ENCODE measurements at places on chromosomes 11 and 22.

DNA sequence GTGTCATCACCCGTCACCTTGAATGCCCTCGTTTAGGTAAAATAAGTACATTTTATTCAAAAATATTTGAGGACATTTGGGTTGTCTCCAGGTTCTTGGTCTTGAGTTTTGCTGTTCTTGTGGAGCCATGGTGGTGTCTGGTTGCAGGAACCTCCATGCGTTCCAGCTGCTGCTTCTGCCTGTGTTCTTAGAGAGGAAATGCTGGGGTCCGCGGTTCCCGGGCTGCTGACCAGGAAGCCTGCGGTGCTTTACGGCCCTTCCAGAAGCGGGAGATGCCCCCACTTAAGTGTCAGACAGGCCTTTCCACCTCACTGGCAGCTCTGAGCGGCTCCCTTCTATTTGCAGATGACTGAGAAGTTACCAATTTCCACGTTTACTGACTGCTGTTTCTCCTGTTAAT lies 66.8 kb downstream of the LRP5 start:
- no peak for DNase-seq

- no peak for DNase-seq
Observed at GRCh38 chr11:69156673-69157155, 979 bp downstream of the SMIM38 start.

GRCh38 chr11:123518496-123519054 lies 88.5 kb downstream of the GRAMD1B start:
- no peak for DNase-seq

DNA sequence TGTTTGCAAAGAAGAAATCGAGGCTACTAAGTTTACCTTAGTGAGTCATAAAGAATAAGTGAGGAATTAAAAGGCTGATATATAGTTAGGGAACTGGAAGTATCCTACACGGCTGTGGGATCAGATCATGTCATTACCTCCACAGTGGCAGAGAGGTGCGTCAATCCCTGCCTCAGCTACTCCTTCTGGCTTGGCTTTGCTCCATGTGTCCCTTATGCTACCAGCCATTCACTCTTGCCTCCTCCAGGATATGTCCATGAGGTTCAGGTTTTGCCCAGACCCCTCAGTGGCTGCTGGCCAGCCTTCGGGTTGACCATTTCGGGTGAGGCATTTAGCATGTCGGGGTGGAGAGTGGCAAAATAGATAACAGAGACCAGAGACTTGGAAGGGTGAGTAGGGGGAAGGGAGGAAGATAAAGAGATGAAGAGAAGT lies 153.4 kb downstream of the LDLRAD3 start:
- no peak for DNase-seq

DNA sequence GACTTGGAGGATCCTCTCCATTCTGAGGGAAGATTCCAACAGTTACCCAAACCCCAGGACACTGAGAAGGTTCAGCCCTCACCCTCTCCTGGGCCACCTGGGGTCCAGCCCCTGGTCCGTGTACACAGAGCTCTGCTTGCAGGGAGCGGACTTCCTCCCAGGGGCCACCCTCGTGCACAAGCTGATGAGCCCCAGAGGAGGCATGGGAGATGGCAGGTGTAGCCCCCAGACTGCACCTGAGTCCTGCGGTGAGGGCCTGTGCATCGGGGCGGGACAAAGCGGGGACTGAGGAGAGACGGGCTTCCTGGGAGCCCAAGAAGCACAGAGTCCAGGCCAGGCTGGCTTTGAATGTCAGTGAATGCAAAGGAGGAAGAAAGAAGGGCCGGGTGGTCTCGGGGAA lies 1374.9 kb downstream of the BRD1 start:
- DNase-seq: no peak

DNA sequence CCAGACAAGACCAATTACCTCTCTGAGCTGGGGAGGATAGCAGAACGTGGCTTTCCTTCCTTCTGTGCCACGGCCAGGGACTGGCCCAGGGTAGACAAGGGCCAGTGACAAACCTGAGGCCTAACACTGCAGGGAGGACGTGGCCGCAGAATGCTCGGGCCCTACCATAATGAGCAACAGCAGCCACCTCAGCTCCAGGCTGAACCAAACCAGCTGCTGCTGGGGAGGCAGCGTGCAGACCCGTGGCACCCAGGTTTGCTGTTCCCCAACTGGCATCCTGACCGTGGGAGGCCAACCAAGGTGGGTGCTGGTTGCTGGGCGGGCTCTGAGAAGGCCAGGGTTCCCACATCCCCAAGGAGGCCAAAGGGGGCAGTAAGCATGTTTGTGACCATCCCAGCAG lies 83.0 kb downstream of the MORC2 start:
- DNase-seq: no peak

DNA sequence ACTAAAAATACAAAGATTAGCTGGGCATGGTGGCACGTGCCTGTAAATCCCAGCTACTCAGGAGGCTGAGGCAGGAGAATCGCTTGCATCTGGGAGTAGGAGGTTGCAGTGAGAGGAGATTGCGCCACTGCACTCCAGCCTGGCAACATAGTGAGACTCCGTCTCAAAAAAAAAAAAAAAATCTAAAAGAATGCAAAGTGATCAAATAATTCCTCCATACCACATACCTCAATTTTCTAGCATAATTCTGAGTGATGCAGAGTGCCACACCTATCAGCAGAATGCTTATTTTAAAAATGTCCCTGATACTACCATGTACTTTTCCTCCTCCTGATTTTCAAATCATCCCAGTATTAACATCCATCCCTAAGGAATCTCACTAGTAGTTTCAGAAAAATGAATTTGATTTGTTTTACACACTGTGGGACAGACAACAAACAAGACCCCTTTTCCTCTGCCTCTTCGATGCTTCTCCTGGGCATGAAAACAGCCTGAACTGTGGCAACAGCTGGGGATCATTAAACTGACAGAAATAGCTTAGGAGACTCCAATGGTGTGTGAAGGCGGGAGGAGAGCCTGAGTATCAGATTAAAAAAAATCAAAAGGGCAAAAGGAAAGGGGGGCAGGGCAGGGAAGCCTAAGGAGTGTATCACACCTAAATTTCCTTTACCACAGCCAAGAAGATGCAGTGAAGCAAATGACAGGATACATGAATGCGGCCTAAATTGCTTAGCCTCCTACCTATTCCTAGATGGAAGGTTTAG lies 114.7 kb downstream of the SGSM3 start:
- no peak for DNase-seq

DNA sequence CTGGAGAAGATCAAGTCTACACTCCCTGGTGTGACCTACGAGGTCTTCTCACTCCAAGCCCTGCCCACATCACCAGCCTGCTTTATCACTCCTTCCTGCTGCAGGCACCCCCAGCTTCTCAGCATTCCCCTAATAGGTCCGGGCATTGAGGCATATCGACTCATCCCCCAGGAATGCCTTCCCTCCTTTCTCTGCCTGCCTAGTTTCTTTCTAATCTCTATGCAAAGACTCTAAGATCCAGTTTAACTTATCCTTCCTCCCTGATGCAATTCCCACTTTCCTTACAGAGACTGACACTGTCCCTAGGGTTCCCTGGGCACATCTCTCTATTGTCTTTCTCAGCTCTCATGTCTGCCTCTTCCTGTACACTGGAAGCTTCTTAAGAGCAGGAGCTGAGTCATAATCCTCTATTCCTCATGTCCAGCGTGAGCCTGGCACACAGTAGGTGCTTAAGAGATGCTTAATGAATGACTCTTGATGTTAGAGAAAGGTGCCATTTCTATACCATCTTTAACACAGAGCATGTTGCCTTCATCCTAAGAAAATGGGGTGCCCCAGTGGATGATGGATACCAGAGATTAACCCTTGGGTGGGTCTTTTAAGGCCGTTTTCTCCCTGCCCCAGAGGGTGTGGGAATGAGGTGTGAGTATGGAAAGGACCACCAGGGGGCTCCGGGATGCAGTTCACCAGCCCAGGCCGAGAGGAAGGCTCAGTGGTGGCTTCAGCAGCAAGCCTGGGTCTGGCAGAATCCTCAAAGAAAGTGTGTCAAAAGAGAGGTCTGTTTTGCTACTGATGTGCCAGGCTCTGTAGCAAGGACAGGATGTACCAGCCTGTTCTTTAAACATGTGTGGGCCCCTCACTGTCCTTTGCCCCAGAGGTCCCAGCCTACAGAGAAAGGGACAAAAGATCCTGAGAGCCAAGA lies 34.7 kb downstream of the PARVA start:
- DNase-seq: peak; percentile 51

GRCh38 chr11:34337016-34337415 lies 20.8 kb downstream of the ABTB2 start:
- DNase-seq: no peak

DNA sequence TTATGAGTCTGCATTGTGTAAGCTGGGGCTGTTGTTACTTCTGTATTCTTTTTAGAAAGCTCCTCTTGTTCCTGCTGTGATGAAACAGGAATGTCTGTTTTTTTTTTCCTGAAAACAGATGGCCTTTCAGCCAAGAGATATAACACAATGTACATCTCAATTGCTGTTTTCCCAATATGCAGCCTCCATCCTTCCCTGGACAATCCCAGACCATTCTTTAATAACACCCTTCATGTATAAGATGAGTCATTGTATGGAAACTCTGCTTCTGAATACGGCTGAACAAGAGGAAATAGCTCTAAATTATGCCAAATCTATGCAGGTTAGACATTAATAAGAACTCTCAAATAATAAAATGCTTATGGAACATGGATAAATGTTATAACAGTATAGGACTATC lies 60.2 kb upstream of the LRRC4C start:
- DNase-seq: no peak

DNA sequence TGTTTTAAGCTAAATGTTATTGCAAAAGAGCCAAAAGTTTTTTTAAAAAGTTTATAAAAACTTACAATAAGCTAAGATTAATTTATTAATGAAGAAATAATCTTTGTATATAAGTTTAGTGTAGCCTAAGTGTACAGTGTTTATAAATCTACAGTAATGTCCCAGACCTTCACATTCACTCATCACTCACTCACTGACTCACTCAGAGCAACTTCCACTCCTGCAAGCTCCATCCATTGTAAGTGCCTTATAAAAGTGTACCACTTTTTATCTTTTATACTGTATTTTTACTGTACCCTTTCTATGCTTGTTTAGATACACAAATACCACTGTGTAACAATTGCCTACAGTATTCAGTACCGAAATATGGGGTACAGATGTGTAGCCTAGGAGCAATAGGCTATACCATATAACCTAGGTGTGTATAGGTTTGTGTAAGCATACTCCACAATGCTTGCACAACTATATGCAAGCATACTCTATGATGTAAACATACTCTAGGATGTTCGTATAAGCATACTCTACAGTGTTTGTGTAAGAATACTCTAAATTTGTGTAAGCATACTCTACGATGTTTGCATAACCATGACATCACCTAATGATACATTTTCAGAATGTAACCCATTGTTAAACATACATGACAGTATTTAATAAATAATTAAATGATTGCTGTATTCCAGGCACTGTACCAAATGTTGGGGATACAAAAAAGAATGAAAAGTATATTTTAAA lies 953.0 kb downstream of the KCNA4 start:
- DNase-seq: no peak

DNA sequence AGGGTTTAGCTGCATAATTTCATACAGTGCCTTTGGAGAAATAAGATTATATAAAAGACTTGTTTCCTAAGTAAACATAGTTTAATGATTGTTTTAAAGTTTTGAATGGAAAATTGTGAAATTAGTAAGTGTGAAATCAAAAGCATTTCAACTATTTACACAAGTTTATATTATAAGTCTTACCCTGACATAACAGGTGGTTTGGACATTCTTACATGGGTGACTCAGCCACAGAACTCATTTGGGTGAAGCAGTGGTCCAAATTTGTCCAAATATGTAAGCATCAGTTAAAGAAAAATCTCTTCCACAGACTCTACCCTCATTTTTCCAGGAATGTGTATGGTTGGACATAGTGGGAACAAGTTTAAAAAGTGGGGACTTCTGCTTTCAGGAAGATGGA lies 68.0 kb downstream of the USP47 start:
- no peak for DNase-seq

DNA sequence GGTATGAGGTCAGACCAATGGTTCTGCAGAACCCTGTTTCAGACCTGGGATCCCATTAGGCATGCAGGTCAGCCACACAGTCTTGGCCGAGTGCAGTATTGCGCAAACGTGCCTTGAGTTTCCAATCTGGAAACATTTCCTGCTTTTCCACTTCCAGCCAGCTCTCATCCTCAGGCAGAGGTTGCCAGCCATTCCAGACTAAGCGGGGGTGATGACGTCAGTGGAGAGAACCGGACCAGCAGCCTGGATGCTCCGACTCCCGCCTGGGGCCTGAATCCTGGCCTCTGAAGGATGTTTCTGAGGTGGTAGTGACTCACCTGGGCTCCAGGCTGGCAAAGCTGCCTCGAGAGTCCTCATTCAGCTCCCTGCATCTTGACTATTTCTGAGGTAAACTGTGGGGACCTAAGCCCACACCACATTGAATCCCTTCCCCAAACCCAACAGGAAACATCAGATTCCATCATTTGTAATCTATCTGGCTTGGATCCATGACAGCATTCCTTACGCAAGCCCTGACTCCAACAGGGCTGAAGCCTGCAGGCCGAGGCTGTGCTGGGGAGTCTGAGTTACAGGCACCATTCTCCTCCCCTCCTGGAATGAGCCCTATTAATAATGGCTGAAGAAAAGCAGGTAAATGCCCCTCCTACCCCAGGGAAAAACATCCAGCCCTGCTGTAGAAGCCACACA lies 83.0 kb downstream of the ABTB2 start:
- peak; percentile 96 for DNase-seq

- no peak for DNase-seq
Observed at GRCh38 chr11:59804061-59804460, 6.5 kb downstream of the MRPL16 start.

DNA sequence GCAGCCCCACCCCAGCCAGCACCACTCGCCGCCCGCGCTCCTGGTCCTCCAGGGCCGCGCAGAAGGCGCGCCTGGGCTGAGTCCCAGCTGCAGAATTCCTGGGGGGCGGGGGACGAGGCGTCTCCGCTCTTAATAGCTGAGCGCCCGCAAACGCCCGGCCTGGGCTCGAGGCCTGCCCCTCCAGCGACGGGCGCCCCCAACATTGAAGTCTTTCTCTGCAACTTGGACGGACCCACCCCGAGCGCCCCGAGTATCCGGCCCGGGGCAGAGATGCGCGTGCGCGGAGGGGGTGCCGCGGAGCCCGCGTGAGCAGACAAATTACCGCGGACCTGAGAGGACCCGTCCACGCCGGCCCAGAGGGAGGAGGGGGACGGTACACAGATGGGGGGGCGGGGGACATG lies 6.7 kb upstream of the SYT7 start:
- peak; percentile 30 for DNase-seq

GRCh38 chr11:2519862-2520735 lies 75.3 kb downstream of the KCNQ1 start:
- DNase-seq: peak; percentile 9

- no peak for DNase-seq
Observed at GRCh38 chr11:13039126-13039525, 30.0 kb downstream of the RASSF10 start.
